ENCODE measurements at places on chromosomes 2 and 18.

DNA sequence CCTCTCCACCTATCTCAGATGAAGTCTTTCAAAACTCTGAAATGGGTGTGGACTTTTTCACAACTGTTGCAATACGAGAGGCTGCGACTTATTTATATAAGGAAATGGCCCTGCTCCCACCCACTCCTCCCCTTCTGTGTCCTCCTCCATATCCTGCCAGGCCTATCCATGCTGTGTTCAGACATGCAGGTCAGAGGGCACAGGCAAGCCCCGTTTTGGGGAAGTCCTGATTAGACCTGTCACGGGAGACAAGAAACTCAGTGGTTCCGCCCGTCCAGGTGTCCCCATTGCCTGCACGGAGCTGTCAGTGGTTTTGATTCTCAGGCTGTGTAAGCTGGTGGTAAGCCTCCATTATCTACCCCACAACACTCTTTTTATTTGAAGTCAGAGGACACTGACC is 99.6 kb upstream of the MGAT5 start:
- peak; percentile 32 for DNase-seq

GRCh38 chr18:27008575-27008974 is 143.1 kb upstream of the AQP4 start:
- DNase-seq = no peak

DNA sequence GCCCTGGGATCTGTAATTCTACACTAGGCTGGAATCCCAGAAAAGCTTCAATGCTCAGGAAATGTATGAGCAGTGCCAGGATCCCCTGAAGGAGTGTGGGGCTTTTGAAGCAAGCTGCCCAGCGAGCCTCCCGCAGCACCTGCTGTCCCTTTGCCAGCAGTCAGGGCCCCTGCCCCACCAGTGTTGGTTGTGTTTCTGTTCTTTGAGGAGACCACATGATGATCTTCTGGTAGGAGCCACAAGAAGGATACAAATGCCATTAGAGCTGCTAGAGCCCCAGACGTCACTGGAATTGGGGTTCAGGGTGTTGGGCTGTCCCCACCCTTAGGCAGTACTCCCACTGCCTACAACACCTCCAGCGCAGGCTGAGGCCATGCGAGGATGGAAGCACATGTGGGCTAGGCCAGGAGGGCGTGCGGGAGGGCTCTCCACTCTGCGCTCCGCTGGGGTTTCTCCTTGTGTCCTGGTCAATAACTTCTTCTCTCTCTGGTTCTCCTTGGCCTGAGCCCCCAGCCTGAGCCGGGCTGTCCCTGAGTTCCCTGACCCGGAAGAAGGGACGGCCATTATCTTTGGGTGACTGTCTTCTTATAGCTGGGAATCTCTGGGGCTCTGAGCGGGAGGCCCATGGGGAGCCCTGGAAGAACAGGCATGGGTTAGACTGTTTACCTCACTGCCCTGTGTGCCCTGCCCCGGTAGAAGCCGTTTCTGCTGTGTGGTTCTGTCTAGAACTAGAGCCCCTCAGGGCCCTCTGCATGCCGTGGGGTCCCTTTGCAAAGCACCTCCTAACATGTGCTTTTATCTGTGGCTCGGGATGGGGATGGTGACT is 73.9 kb downstream of the LRRFIP1 start:
- no peak for DNase-seq

- no peak for DNase-seq
These were observed 44.8 kb downstream of the PAX8 start for GRCh38 chr2:113233593-113234550.

DNA sequence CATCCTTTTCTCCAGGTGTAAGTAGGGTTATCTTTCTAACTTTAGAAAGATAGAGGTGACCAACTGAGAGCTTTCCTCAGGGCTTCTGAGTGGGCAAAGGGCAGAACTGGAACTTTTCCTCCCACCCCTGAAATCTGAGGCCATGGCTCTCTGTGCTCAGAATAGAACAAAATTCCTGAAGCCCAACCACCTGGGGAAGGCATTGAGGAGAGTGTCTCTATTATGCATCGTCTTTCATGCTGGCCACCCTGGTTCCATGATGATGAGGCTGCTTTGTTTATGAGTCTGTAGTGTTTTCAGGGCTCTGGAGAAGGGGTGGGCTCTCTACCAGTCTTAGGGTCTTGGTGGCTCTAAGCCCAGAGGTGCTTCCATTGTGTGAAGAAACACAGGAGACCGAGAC is 30.7 kb upstream of the IL1R1 start:
- no peak for DNase-seq

GRCh38 chr2:187320846-187321245 is 127.2 kb downstream of the CALCRL start:
- no peak for DNase-seq

GRCh38 chr2:218895759-218896500 is 15.3 kb downstream of the WNT10A start:
- no peak for DNase-seq

All from CD14-positive monocyte (primary cell).